ENCODE measurements at places on chromosomes 3 and 15. TPM values are rescaled to one million over a fixed set of nuclear protein-coding genes. Genes with fewer than 3 reads are reported as not detected.

- no peak for DNase-seq
Observed at GRCh38 chr3:46283881-46284450, 41.7 kb downstream of the CCR3 start.

CFAP161 gene
- 1.3 TPM for polyA plus RNA-seq

GRCh38 chr3:10387881-10388609, 67.1 kb upstream of the SEC13 start:
- no peak for DNase-seq

PRTG gene
- 2.9 TPM for polyA plus RNA-seq

UBAP1L gene
- polyA plus RNA-seq, result 3.9 TPM

IL5RA gene
- 0.37 TPM for polyA plus RNA-seq

DNA sequence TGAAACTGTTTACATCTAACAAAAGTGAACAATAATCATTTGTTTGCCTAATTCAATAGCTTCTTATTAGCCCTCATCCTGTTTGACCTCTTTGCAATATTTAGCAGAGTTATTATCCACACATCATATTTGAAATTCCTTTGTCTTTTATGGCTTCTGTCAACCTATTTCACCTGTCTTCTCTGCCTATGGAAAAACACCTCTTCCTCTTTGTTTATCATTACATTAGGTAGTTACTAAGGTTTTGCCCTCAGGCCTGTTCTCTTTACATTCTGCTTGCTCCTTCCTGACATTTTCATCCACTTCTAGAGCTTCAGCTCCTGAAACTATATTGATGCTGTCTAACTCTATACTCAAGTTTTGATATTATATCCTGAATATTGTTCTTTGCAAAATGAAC, 183.0 kb downstream of the SUCNR1 start:
- DNase-seq, result no peak

GRCh38 chr15:49265911-49266310, 95.9 kb downstream of the GALK2 start:
- DNase-seq, result no peak

DNA sequence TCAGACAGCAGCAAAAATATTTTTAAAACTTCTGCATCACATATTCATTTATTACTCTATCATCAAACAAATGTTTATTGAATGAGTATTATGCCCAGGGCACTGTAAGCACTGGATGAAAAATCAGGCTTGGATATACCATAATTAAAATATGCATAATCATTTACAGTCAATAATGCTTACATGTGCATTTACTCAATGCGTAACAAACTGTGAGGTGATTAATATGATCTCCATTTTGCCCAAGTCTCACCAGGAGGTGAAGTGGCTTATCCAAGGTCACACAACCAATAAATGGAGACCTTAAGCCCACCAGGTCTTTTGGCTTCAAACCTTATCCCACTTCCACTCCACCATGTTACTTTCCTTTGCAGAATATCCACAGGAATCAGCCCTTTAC, 117.3 kb upstream of the SLC24A5 start:
- no peak for DNase-seq

EPB42 gene
- 1.1 TPM for polyA plus RNA-seq

UBA3 gene
- polyA plus RNA-seq, result 41.4 TPM

DISP2 gene
- 3.7 TPM for polyA plus RNA-seq

- no peak for DNase-seq
Observed at GRCh38 chr3:171797265-171797679, 13.0 kb downstream of the PLD1 start.

- no peak for DNase-seq
Observed at GRCh38 chr3:67325231-67325630, 327.1 kb downstream of the KBTBD8 start.

- DNase-seq, result no peak
Observed at GRCh38 chr15:60471314-60471713, 7.6 kb downstream of the ICE2 start.

FETUB gene
- not detected for polyA plus RNA-seq

DNA sequence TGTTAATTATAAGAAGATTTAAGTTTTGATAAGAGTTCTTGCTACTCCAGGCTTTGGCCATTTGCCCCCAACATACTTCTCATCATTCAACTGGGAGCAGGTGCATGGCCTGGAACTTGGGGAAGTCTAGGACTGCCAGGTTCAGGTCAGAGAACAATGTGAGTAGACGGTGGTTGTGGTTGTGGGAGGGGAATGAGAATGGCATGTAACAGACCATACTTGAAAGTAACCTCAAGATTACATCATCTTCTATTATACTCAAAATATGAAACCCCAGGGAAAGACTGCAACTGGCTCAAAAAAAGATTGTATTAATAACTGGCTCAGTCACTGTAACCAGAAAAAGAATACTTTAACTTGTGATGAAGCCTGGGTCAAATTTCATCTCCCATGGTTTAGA, 364.9 kb upstream of the DPPA4 start:
- no peak for DNase-seq

- DNase-seq, result no peak
Observed at GRCh38 chr3:20240154-20240883, 54.3 kb upstream of the SGO1 start.

GRCh38 chr3:52014613-52015012, 18.9 kb upstream of the RPL29 start:
- DNase-seq, result no peak

DNA sequence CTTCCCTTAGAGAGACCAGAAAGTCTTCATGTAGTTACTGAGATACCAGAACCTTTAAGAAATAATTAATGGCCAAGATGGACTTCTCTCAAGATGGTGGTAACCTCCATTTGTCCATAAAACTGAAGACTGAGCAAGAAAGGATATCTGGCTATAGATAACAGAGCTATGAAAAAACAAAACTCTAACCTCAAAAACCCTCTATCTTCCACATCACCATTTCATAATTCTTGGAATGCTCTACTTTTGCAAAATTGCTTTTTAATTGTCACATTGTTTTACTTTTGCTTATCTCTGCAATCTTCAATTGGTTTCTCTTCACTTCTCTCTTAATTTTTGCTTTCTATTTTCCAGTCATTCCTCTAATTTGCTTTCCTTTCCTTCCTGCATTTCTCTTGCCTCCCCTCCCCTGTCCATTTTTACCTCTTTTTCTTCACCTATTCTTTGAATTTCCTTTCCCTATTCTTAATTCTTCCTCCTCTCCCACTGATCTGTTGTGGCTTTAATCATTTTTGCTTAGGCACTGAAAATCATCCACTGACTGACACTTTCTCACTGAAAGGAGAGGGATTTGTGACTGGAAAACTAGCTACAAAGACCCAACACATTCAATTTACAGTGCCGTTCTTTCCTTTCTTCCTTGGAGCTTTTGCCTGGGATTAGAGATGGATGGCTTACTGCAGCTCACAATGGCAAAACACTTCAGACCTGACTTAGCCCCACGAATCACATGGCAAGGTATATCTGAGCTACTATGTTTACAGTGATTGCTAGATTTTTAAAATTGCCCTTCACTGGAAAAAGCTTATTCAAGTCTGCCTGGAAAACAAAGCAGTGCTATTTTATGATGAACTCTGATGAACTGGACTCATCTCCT, 242.8 kb downstream of the CHST2 start:
- DNase-seq, result no peak

ATP13A4 gene
- 0.78 TPM for polyA plus RNA-seq

MUC20 gene
- polyA plus RNA-seq, result 1.9 TPM

SEMA3G gene
- polyA plus RNA-seq, result 10.2 TPM

DNA sequence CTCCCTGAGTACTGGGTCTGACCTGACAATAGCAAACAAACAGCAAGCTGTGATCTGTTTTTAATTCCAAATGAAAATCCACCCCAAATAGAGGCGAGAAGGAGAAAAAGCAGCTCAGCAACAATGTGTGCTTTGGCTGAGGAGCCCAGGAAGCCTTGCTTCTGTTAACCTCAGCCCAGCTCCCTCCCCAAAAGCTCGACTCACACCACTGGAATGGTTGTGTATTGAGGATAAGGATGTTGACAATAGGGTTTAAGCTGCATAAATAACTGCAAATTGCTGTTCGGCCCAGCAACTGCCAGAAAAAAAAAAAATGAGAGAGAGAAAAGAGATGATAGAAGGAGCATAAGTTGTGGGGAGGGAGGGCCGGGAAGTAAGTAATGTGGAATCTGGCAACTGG, 104.0 kb upstream of the TBC1D5 start:
- DNase-seq, result no peak

- peak; percentile 78 for DNase-seq
Observed at GRCh38 chr15:76932135-76932966, 802 bp downstream of the RCN2 start.

SERPINI2 gene
- polyA plus RNA-seq, result not detected

DNA sequence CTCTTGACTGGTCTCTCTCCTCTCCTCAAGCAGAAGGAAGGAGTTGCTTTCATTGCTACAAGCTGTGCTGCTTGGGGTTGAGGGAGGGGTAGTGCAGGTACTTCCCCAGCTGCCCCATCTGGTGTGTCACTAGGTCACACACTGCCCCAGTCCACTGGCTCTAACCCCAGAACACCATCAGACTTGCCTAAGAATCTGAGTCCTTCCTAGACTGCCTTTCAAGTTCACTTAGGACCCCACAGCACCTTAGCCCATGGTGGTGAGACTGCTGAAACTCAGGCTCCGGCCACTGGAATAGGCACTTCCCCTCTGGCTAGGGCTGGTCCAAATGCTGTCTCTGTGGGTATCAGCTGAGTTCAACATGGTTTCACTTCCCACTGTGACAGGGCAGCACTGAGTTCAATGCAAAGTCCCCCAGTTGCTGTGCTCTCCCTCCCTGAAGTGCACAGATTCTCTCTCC, 279.7 kb upstream of the GOLGA6L4 start:
- DNase-seq, result no peak

MST1R gene
- 1.3 TPM for polyA plus RNA-seq

CAMP gene
- polyA plus RNA-seq, result not detected

EIF4E3 gene
- 12.6 TPM for polyA plus RNA-seq

DNA sequence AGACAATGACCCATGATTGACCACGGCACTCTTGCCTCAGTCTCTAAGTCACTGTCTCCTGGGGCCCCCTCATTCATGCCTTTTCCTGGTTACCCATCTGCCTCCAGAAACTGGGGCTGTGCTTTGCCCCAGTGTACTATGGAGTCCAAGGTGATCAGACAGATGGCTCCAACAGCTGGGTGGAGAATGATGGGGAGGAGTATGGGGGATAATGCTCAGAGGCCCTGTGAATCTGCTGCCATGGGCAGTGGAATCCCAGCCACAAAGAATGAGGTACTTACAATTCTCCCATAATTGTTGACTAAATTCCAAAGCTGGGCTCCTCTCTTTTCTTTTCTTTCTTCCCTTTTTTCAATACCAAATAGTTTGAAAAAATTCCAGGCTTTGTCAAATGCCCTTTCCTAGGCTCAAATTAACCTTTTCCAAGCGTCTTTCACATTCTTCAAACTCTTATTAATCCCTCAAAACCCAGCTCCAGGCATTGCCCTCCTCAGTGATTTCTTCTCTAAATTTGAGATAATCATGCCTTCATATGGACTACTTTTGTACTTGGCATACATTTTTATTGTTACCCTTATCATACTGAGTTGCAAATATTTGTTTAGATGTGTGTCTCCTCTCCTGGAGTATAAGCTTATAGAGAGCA, 148.5 kb upstream of the ICE2 start:
- no peak for DNase-seq

LMCD1 gene
- 341 TPM for polyA plus RNA-seq

Measured in muscle of back (tissue), 13 donors.